Chondrocyte (in vitro differentiated cells): ENCODE measurements at places on chromosomes 11 and 22. TPM values are rescaled to one million over a fixed set of nuclear protein-coding genes. Genes with fewer than 3 reads are reported as not detected.

DNA sequence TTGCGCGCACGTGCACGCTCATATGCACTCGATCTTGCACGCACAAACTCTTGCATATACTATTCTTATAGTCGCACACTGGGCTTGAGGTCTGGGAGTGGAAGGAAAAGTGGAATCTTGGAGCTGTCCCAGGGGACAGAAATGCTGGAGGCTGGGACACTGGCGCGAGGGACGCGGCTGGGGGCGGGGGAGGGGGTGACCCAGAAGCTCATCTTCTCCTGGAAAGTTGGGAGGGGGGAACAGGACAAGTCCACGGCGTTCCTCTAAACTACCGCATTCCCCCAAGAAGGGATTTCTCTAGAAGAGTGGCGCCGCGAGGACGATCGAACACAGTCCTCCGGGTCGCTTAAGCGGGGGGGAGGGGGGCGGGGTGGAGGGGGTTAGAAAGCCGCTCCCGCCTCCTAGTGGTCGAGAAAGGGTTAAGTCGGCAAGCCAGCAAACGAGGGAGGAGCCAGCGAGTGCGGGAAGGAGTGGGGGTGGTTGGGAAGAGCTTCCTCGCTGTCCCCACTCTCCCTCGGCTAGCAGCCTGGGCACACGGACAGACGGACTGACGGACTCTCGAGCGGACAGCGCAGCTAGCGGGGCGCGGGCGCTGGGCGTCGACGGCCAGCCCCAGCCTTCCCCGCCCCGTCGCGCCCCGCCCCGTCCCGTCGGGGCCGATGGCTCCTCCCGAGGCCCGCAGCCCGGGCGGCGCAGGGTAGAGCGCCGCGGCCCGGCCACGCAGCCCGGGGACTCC lies at the start of gene RTN4RL2:
Gene RTN4RL2 (plus strand): TSS at position 507 of the 736 bp plus-strand sequence. CDS start 338 bp downstream, outside the sequence.
- no peak for DNase-seq

GRCh38 chr22:48711669-48712068 lies 1116.0 kb downstream of the BRD1 start:
- DNase-seq, result peak; percentile 82

The ZNF215 gene
- 2.3 to 2.4 TPM (median 2.4 TPM) in 3 replicates for total RNA-seq

The WBP2NL gene
- total RNA-seq, result not detected in 3 replicates
